ENCODE measurements at places on chromosomes 5 and 9. TPM values are rescaled to one million over a fixed set of nuclear protein-coding genes. Genes with fewer than 3 reads are reported as not detected.

The SLC36A3 gene
- not detected for total RNA-seq

The NUTM2F gene
- total RNA-seq = 0.09 TPM

The PDE6A gene
- not detected for total RNA-seq

The CERCAM gene
- 49.7 TPM for total RNA-seq

The CEL gene
- 3.5 TPM for total RNA-seq

The NR2F1-AS1 gene
- total RNA-seq = 53.1 TPM

The ADGRV1 gene
- total RNA-seq = 43.4 TPM

The CDX1 gene
- not detected for total RNA-seq

The MAMDC4 gene
- total RNA-seq = 19.3 TPM

The F12 gene
- total RNA-seq = 2.3 TPM

The CDH9 gene
- 0.14 TPM for total RNA-seq

DNA sequence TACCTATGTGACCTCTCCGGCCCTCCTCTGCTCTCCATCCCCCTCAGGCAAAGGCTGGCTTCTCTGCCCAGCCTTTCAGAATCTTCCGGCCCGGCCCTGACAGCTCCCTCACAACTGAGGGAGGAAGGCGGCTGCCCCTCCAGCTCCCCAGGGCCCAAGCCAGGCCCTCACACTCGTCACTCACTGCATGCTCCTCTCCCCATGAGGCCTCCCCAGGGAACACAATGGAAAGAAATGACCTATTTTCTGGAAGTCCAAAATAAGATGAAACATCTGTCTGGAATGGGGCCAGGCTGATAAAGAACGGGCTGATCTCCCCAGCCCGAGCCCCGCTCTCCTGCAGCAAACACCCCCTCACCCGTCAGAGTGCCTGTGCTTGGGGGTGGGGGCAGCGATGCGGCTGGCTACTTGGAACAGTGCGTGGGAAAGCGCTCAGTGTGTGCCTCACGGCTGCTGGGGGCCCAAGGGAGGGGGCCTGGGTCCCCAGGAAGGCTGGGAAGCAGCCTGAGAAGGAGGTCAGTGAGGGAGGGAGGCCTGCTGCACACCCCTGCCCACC, 11.3 kb downstream of the PDGFRB start:
- no peak for DNase-seq

GRCh38 chr9:84796404-84796803, 126.9 kb downstream of the NTRK2 start:
- DNase-seq = no peak

- DNase-seq = no peak
Observed at GRCh38 chr5:113450462-113450861, 15.7 kb upstream of the TSSK1B start.

DNA sequence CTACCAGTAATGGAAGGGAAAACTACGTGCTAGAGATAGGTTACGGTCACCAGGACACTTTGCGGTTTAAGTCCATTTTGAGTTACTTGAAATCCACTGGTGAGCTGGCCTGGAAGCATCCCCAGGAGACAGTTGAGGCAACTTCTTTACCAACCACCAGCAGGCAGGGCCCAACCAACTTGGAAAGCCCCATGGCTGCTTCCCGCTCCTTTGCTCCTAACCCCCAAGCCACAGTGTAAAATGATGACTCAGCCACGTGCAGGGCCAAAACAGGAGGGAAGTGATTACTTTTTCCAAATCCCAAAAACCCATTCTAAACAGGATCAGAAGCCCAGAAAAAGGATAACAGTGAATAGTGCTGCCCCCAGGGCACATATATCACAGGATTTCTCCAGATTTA, 87.4 kb downstream of the PAX5 start:
- DNase-seq = no peak

GRCh38 chr9:131727184-131727759, 12.6 kb downstream of the RAPGEF1 start:
- DNase-seq = no peak

GRCh38 chr5:137995749-137996128, 37.1 kb downstream of the FAM13B start:
- DNase-seq = no peak

- DNase-seq = no peak
Observed at GRCh38 chr9:72327631-72328030, 37.4 kb downstream of the ZFAND5 start.

DNA sequence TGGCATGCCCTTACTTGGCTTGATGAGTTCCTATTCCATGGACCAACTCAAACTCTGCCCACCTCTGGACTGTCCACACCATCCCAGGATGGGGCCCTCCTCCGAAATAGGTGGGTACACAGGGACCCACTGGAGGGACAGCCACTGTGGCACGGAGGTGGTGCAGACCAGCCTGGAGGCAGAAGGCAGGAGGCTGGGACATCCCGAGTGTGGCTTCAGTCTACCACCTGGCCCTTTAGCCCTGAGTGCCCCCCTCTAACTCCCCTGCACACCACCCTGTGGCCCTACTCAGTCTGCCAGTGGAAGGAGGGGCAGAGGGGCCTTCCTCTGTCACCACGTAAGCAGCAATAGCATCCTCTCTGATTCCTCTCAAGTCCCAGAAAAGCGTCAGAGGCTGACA, 3.7 kb downstream of the IL3 start:
- no peak for DNase-seq

DNA sequence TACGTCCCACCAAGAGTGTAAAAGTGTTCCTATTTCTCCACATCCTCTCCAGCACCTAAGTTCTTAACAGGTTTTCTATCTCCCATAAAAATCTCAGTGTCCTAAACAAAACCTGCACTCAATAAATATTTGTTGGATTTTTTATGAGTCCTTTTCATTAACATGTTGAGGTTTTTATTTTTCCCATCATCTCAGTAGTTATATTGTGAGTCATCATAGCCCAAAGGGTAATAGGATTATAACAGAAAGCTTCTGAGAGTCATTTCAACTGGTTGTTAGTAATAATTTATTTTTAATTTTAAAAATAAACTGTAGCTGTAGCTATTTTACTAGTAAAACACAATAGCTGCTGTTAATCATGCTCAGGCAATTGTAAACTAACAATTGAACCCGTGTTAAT, 331.6 kb upstream of the SLC30A5 start:
- DNase-seq = no peak

DNA sequence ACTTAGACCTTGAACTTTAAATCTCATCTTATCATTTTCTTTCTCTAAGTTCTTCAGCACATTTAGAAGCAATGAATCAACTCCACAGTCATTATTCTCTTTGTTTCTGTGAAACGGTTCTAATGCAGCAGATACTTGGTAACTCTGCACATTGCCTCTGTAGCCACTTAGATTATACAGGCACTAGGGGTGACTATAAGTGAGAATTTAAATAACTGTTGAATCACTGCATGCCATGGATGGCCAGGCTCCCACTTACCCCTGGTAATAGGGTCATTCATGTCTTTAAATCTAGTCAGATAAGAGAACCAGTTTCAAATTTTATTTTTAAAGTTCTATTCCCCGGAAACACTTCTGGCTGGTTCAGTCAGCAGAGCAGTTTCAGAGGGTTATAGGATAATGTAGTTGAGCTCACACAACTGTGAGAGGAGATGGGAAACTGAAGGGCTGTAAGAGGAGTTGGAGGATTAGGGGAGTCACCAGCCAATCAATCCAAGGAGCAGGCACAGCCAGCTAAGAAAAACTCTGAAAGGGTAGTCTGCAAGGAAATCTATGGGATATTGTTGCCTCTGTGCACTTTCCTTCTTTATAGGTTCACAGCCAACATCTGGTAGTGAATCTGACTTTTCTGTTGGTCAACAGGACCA, 4.2 kb upstream of the MINAR2 start:
- DNase-seq = no peak

GRCh38 chr9:133237035-133237731, 28.1 kb upstream of the OBP2B start:
- DNase-seq = no peak

DNA sequence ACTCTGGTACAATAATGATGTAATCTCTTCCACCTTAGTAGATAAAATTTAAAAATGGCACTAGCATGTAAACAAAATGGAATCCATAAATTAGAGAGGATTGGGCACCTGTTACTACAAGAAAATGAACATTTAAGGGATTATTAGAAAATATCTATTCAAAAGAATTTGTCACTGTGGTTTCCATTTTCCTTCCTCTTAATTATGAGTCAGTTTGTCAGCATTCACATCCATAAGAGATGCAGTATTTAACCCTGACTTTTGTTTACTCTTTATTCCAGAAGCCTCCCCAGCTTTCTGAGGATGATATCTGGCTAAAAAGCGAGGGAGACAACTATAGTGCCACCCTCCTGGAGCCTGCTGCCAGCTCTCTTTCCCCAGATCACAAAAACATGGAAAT, 72.1 kb downstream of the C9orf152 start:
- DNase-seq = no peak

GRCh38 chr9:15403155-15403554, 19.5 kb upstream of the SNAPC3 start:
- DNase-seq = no peak

DNA sequence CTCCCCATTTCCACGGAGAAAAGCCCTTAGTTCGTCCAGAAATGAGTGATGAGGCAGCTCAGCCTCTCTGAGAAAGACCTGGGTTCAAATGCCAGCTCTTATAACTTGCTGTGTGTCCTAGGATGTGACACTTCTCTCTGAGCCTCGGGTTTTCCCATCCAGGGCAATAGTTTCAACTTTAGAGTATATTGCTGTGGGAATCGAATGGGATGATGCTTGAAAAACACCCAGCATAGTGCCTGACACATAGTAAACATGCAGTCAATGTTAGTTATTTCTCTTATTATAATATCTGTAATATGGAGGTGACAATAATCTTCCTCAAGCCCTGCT, 430 bp upstream of the MAPKAP1 start:
- no peak for DNase-seq

- DNase-seq = no peak
Observed at GRCh38 chr5:76455531-76456133, 52.5 kb downstream of the IQGAP2 start.

- DNase-seq = no peak
Observed at GRCh38 chr9:8331507-8332330, 532.1 kb upstream of the DMAC1 start.

- no peak for DNase-seq
Observed at GRCh38 chr5:120151181-120151580, 312.9 kb upstream of the PRR16 start.

DNA sequence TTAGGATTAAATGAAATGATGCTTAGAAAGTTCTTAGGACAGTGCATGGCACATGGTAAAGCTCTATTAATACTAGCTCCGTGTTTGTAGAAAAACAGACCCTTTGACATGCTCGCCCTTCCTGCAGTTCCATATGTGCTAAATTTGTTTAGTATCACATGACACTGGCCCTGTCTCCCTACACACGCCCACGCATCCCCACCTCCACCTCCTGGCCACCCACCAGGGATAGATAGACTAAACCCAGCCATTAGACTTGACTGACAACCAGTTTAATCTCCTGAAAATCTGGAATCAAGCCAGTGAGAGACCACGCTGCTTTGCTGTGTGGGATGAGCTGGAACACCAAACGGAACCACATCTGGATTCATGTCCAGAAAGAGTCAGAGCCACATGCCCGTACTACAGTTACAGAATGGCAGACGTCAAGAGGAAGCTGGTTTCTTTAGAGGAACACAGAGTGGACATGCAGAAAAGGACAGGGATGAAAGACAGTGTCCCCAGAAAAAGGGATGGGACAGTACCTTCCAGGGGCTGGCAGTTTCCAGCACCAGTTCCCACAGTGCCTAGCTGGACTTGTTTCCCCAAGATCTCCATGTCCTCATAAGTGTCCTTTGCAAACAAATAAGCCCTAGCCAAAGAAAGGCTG, 186.1 kb downstream of the PDZD2 start:
- DNase-seq = no peak

DNA sequence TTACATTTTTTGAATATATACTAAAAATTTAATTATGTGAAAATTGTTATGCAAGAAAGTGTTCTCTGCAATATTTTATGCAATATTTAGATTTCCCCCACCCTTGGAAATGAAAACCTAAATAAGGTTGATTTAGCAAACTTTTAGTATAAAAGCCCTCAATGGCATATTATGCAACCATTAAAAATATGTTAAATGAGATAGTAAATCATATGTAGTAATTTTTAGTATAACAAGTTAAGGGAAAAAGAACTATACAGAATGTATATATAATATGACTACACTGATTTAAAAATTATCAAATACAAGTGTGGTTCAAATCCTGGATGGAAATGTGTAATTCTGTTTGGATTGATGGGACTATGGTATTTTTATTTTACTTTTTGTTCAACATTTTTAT, 116.9 kb upstream of the MEF2C start:
- no peak for DNase-seq

DNA sequence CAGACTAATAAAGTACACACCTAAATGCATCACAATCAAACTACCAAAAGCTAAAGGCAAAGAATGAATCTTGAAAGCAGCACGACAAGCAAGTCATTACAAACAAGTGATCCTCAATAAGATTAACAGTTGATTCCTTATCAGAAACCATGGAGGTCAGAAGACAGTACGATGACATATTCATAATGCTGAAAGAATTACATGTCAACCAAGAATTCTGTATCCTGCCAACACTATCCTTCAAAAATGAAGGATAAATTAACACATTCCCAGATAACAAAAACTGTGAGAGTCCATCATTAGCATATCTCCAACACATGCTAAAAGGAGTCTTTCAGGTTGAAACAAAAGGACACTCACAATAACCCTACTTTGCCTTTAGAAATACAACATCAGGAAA, 39.4 kb downstream of the NR3C1 start:
- DNase-seq = no peak

DNA sequence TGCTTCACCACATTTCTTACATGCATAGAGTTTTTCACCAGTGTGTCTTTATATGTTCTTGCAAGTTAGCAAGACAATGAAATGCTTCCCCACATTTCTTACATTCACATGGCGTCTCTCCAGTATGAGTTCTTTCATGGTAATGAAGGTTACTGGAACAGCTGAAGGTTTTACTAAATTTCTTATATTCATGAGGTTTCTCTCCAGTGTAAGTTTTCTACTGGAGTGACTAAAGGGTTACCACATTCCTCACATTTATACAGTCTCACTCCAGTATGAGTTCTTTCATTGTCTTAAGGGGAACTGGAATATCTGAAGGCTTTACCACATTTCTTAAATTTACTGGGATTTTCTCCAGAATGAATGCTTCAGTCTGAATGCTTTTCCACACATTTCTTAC, 350.3 kb downstream of the MAT2B start:
- no peak for DNase-seq

GRCh38 chr9:120883608-120883996, 6.6 kb upstream of the PHF19 start:
- DNase-seq = no peak

DNA sequence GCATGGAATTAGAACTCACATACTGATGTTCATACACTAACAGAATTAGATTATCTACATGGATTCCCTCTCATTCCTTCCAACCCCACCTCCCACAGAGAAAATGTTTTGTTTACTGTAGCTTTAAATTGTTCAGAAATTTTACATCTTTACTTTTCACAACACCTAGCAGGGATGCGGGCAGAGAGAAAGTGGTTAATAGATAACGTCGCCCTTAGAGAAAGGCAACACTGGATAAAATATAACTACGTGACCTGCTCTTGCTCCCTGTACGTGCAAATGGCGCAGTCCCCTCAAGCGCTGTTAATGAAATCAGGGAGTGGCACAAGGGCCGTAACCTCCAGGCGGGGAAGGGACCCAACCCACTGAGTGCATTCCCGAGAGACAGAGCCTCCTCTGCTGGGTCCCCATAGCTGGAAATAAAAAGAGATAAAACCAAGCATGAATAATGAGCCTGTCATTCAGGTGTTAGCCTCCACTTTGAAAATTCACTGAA, 125.3 kb upstream of the DAPK1 start:
- no peak for DNase-seq

- DNase-seq = no peak
Observed at GRCh38 chr9:84276741-84277140, 63.8 kb downstream of the SLC28A3 start.
